ENCODE measurements at places on chromosomes 3 and 15. TPM values are rescaled to one million over a fixed set of nuclear protein-coding genes. Genes with fewer than 3 reads are reported as not detected.

The NPAP1 gene
- 2.2 TPM for total RNA-seq

The TUSC7 gene
- total RNA-seq: not detected

The TNNC1 gene
- total RNA-seq: 9.4 TPM

The C3orf33 gene
- 5.1 TPM for total RNA-seq

The PLA2G4D gene
- total RNA-seq: 0.13 TPM

The CNTN6 gene
- 2.7 TPM for total RNA-seq

The DNAJA4 gene
- 78.0 TPM for total RNA-seq

The RTP4 gene
- 10.6 TPM for total RNA-seq

The THPO gene
- total RNA-seq: 0.89 TPM

The NIPA2 gene
- 39.2 TPM for total RNA-seq
